GOT3 (cell line): ENCODE measurements at places on chromosomes 7 and 10.

- DNase-seq: no peak
These were observed 19.1 kb upstream of the OPALIN start for GRCh38 chr10:96377816-96378294.

DNA sequence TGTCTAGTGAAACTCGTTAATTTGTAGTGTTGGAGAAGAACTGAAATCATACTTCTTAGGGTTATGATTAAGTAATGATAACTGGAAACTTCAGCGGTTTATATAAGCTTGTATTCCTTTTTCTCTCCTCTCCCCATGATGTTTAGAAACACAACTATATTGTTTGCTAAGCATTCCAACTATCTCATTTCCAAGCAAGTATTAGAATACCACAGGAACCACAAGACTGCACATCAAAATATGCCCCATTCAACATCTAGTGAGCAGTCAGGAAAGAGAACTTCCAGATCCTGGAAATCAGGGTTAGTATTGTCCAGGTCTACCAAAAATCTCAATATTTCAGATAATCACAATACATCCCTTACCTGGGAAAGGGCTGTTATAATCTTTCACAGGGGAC, 187.6 kb downstream of the CFTR start:
- no peak for DNase-seq

GRCh38 chr10:126561921-126562680, 108.4 kb downstream of the C10orf90 start:
- DNase-seq: no peak

DNA sequence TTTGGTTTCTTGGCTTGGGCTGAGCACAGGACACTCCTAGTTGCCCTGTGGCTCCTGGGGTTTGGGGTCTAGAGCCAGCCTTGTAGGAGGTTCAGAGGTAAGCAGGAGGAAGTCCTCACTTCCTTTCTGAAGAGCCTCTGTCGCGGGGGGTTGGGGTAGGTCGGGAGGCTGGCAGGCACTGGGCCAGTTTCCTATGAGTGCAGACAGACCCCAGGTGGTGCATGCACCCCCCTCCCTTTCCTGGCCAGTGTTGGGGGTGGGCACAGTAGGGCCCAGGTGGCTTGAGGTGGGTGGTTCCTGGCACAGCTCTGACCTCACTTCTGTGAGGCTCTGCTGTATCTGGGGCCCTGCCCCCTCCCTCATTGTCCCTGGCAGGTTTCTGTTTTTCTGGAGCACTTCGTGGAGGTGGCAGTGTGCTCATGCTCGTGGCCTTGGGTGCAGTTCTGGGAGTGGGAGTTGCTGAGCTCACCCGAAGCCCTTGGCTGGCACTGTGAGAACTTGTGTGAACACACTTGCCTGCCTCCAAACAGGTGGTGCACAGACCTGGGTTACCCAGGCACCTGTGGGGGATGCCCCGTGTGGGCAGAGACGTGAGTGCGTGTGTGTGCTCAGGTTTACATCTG, 1.8 kb downstream of the PALD1 start:
- no peak for DNase-seq

DNA sequence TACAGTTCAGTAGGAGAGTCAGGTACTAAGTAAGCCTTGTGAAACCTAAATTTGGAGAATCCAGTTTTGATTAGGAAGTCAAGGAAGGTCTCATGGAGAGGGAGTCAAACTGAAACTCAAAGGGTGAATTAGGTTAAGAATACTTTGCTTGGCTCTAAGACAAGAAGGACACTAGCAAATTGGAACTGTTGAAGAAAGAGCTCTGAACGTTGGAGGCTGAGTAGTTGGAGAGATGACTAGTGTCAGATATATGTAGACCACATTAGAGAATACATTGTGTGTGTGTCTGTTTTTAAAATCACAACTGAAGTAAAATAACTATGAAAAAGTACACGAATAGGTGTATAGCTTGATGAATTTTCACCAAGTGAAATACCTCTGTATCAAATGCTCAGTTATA, 6.3 kb downstream of the VPS26A start:
- DNase-seq: no peak

- DNase-seq: peak; percentile 56
These were observed 44.8 kb downstream of the KBTBD2 start for GRCh38 chr7:32846630-32847225.

DNA sequence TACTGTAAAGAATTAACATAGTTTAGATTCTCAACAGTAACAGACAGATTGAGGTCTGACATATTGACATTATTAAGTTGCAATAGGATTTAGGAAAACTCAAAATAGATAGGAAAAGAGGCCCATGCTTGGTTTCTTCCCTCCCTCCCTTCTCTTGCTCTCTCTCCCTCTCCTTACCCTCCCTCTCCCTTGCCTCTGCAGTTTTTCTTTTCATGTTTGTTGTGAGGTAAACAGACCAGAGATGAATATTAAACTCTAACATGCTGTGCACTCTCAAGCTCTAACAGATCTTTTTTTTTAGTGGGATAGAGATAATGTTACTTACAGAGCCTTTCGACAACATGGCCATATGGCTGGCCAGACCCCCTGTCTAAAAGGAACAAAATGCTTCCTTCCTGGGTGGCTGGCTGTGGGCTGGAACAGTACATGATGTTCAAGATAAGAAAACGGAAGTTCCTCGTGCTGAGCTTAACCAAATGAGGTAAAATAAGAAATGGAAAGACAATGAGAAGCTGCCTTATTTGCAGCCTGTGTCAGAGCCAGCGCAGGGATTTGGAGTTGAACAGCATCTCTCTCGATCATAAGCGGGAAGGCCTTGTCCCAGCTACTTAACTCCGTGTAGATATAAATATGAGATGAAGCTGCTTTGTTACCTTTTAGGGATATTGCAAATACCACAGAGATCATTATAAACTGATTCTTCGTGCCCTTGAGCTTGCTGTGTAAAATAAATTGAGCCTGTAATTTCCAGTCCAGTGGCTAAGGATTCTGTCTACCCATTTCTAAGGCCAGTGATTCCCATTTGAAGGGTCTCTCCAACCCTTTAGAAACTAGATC, 391.9 kb upstream of the NPVF start:
- DNase-seq: no peak

- DNase-seq: no peak
These were observed 151.1 kb downstream of the TFPI2 start for GRCh38 chr7:93739424-93739823.

DNA sequence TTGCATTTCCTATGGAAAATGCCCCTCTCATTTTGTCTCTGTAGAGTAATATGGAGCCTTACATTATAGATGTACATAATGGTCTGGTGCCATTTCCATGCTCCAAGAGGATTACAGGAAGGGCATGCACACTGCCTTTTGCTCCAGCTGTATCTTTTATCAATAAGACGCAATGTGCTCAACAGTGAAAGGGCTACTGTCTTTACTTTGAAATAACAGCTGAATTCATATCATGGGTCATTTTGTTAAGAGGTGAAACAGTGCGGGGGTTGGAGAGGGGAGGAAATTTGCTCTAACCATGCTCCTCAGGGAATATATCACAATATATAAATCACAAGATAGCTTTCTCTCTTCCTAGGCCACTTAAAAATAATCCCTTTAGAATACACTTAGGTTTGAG, 77.7 kb downstream of the ICA1 start:
- DNase-seq: no peak

GRCh38 chr10:26950934-26951333, 90.2 kb upstream of the ABI1 start:
- no peak for DNase-seq

GRCh38 chr7:87599336-87599735, 1.3 kb downstream of the ABCB1 start:
- no peak for DNase-seq

GRCh38 chr10:16690417-16690816, 126.8 kb downstream of the RSU1 start:
- DNase-seq: no peak

DNA sequence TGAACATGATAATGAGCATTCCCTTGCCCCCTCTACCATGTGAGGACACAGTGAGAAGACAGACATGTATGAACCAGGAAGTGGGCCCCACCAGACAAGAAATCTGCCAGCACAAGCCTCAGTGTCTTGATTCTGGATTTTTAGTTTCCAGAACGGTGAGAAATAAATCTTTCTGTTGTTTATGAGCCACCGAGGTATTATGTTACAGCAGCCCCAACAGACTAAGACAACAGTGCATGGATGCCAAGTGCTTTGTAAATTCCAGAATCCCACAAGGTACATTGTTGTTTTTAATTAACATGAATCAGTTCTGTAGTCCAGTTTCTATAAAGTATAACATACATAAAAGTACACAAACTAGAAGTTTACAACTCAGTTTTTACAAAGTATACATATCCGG, 162.2 kb downstream of the ARHGAP21 start:
- no peak for DNase-seq

DNA sequence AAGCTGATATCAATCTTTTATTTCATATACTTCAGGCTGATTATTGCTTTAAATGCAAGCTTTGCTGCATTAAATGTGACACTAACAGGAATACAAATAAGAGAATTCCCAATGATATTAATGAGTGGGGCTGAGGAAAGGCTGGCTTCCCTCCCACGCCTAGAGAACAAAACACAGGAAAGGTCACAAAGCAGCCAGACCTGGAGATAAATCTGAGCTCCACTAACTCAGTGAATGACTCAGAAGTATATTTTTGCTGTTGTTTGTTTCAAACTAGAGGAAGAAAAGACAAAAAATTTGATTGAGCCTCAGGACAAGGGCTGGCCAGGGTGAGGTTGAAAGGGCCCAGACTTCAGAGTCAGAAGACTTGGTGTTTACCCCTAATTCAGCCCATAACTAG, 88.1 kb downstream of the XPNPEP1 start:
- no peak for DNase-seq

- no peak for DNase-seq
These were observed 70.9 kb upstream of the AMPH start for GRCh38 chr7:38702002-38702535.

- DNase-seq: no peak
These were observed 29.4 kb upstream of the JAKMIP3 start for GRCh38 chr10:132036153-132036886.

GRCh38 chr10:43595739-43596298, 10.4 kb upstream of the ZNF485 start:
- DNase-seq: no peak

- DNase-seq: no peak
These were observed 301.1 kb upstream of the LYZL1 start for GRCh38 chr10:28987555-28988320.

GRCh38 chr7:25852211-25852938, 299.6 kb upstream of the NFE2L3 start:
- no peak for DNase-seq

GRCh38 chr10:43816351-43817321, 168.0 kb upstream of the ZNF32 start:
- DNase-seq: no peak

DNA sequence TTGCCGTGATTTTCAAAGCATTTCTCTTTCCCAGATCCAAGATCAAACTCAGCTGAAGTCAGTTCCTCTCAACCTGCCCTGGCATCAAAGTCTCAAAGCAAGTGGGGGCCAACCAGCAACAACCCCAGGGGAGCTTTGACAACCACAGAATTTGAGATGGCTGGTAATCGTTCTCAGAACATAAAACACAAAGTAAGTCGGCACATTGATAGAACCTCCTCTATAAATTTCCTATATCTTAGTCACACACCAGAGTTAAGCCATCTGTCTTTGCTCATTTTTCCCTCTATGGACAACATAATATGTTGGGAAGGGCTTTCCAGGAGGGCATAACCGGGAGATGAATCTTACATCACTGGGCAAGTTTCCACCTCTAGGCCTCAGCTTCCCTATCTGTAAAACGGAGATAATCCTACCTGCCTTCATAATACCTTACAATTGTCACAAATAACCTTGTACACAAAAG, 1.2 kb upstream of the DNAJC9 start:
- DNase-seq: no peak

GRCh38 chr10:1522237-1522636, 215.1 kb downstream of the ADARB2 start:
- DNase-seq: no peak

DNA sequence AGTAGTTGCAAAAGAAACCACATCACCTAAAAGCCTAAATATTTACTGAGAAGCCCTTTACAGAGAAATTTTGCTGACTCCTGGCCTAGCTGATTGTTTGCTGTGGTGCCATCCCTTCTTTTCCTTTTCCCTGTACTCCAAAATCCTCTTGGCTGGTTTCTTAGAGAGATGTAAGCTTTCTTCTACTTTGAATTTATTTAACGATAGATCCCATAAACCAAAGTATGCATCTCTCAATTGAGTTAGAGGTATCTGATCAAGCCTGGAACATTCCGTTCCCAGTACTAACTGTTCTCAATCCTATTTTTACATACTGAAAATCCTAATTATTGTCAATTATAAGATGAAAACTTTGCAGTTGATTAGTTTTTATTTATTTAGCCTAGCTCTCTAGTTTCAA, 6.3 kb downstream of the TMEM60 start:
- no peak for DNase-seq

DNA sequence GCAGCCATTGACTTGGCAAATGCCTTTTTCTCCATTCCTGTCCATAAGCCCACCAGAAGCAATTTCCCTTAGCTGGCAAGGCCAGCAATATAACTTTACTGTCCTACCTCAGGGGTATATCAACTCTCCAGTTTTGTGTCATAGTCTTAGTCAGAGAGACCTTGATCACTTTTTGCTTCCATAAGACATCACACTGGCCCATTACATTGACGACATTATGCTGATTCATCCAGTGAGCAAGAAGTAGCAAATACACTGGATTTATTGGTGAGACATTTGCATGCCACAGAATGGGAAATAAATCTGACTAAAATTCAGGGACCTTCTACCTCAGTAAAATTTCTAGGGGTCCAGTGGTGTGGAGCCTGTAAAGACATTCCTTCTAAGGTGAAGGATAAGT, 649.7 kb upstream of the ANKRD30A start:
- no peak for DNase-seq

- no peak for DNase-seq
These were observed 105.1 kb upstream of the SORCS1 start for GRCh38 chr10:107269626-107270025.

- DNase-seq: no peak
These were observed 88.8 kb upstream of the INSIG1 start for GRCh38 chr7:155208681-155209477.

DNA sequence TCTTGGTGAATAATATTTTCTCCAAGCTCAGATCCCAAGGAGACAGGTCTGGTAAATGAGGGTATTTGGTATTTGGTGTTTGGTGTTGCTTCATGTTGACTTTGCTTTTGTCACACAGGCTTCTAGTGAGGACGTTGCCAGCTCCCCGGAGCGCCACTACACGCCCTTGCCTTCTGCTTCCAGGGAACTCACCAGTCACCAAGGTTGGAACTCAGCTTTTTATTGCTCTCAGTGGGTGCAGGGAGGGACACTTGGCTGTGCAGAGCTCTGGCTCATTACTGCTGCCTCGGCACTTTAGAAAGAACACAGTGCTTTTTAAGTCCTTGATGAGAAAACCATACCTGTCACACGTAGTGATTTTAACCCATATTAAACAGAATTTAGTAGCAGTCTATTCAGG, 892.9 kb downstream of the LRMDA start:
- no peak for DNase-seq

- no peak for DNase-seq
These were observed 31.5 kb downstream of the CDNF start for GRCh38 chr10:14806318-14806717.

- DNase-seq: no peak
These were observed 1.1 kb downstream of the MAP3K8 start for GRCh38 chr10:30435073-30435422.

- no peak for DNase-seq
These were observed 386.4 kb downstream of the DNAJB6 start for GRCh38 chr7:157723205-157723604.

- no peak for DNase-seq
These were observed 41.1 kb upstream of the CPN1 start for GRCh38 chr10:100122780-100123179.

GRCh38 chr7:105841866-105842265, 34.5 kb downstream of the ATXN7L1 start:
- no peak for DNase-seq

- DNase-seq: no peak
These were observed 101.6 kb upstream of the EEPD1 start for GRCh38 chr7:36051501-36051900.
